Mesenteric fat pad (tissue), 1 donor: ENCODE measurements at places on chromosomes 2 and 18. TPM values are rescaled to one million over a fixed set of nuclear protein-coding genes. Genes with fewer than 3 reads are reported as not detected.

HAT1 gene
- total RNA-seq = 34.0 TPM

SLC30A3 gene
- not detected for total RNA-seq

GRCh38 chr2:82224301-82224940 lies 1919.9 kb upstream of the LRRTM1 start:
- DNase-seq = no peak

DNA sequence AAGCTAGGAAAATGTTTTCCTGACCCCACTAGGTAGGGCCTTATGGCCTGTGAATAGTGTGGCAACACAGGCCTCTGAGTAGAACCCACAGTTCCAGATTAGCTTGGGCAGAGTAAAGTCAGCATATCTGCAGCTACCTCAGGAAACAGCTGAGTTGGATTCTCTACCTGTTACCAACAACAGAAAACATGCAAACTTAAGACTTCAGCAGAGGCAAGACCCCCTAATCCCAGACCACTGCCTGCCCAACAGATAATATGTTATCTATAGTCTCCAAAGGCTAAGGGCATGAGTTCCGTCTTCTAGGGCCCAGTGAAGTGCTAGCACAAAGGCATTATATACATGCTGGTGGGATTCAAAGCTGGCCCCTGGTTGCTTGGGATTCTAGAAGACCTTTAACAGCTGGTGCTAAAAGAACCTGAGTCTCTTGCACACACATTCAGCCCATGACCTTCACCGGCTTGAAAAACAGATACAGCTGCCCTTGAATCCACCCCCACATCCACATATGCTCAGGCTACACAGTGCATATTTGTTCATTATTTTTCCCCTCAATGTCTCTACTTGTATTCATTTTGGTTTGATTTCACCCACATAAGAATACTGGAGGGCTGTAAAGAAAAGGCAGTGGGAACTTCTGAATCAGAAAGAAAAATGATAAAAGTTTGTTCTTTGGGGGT lies 13.5 kb upstream of the UBXN4 start:
- no peak for DNase-seq

DNA sequence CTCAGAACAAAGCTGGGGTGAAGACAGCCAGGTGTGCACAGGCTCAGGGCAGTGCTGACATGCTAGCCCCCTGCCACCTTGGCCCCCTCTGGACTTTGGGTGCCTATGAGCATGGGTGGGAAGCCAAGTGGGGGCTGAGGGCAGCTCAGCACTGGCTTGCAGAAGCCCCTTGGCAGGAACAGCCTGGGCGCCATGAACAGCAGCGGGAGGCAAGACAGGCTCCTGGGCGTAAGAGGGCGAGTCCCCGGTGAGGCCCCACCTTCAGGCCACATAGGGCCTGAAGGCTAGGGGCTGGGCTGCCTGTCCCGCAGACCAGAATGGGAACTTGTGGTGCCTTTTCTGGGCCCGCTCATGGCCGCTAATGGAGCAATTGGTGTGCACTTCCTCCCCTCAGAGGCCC lies 47.0 kb upstream of the COX7A2L start:
- DNase-seq = no peak

GRCh38 chr2:67652679-67653078 lies 255.5 kb downstream of the ETAA1 start:
- DNase-seq = no peak

- no peak for DNase-seq
Measured at GRCh38 chr2:182128821-182129707, 143.4 kb downstream of the PPP1R1C start.

DNA sequence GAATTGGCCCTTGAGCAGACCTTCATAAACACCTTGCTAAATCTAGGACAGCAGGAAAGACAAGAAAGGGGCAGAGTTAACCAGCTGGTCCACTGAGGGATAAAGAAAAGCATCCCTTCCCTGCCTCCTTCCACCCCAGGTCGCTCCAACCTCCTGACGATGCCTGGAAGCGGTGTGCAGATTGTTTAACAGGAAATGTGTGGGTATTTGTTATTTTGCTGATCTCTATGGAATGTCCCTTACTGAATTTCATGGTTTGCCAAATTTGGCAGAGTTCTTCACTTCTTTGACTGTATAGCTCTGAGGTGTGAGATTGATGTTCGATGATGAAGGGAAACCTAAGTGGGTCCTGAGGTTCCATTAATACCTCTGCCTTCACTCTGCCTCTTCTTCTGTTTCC lies 72.9 kb downstream of the MAP3K20 start:
- DNase-seq = no peak
